ENCODE measurements at places on chromosomes 1 and 21. TPM values are rescaled to one million over a fixed set of nuclear protein-coding genes. Genes with fewer than 3 reads are reported as not detected.

The TIMM17A gene
- total RNA-seq, result 99.3 TPM

GRCh38 chr1:4090976-4091660 lies 191.0 kb upstream of the C1orf174 start:
- DNase-seq, result no peak

- DNase-seq, result peak; percentile 86
These were observed 5.2 kb downstream of the RCC1 start for GRCh38 chr1:28510970-28511440.

- DNase-seq, result no peak
These were observed 207.3 kb upstream of the CSF3R start for GRCh38 chr1:36689992-36690391.

DNA sequence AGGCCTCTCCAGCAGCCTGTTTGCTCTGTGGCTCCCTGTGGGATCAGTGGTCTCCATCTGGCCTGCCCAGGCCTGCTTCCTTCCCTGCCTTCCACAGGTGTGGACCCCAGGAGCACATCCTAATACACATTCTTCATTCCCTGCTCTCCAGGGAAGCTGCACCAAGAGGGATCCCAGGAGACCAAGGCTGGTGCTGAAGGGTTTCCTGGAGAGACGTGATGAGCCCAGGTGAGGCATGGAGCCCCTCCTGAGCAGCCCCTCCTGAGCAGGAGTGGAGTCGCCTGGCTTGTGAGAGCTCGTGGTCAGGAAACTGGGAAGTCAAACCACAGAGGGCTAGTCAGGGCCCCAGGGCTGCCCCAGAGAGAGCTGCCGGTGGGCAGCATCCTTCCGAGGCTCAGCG lies 561.4 kb downstream of the MATN1 start:
- no peak for DNase-seq

GRCh38 chr1:68331117-68331865 lies 99.0 kb upstream of the WLS start:
- peak; percentile 94 for DNase-seq

DNA sequence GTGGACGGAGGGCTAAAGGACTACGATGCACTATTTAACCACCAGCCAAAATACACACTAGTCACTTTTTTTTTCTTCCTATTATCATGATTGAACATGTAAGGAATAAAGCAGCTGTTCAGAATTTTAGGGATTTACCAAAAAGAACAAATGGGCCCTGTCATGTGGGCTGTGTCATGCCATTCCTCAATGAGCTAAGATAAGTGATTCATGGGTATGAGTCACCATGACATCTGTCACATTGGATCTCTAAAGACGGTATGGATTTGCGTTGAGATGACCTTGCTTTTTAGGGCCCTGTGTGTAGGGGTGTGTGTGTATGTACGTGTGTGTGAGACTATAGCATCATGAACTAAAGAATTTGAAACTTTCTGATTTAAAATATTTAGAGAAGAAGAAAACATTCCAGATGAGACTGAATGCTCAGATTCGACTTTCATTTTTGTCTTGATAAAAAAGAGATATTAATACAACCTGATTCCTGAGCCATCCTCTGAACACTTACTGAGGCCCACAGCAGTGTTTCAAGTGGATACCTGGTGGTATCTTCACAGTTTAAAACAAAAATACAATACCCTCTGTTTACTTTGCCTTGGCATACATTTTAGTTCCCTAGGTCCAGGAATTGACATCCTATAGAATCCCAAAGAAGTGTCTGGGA lies 246.1 kb upstream of the DUSP10 start:
- peak; percentile 90 for DNase-seq

GRCh38 chr1:28950006-28950405 lies 35.6 kb downstream of the EPB41 start:
- DNase-seq, result no peak
